EH (cell line): ENCODE measurements at places on chromosomes 16 and 17.

- DNase-seq = no peak
These were observed 32.1 kb downstream of the C17orf67 start for GRCh38 chr17:56801459-56802178.

GRCh38 chr16:6266703-6267102, 1065.9 kb upstream of the RBFOX1 start:
- no peak for DNase-seq

DNA sequence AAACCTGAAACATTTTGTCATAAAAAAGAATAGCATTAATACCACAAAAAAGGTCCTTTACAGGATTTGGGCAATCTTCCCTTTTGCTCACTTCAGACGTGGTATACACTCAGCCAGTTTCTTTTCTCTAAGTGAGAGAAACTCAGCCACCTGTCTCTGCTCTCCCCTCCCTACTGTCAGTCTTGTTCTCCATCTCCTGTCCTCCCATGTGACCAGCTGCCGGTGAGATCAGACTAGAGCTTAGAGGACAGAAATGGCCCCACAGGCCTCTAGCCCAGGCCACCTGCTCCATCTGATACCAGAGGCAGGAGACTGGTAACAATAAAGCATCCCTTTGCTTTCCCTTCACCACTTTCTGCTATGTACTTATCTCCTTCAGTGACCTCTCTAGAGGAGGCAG, 34.9 kb downstream of the CMC2 start:
- no peak for DNase-seq

DNA sequence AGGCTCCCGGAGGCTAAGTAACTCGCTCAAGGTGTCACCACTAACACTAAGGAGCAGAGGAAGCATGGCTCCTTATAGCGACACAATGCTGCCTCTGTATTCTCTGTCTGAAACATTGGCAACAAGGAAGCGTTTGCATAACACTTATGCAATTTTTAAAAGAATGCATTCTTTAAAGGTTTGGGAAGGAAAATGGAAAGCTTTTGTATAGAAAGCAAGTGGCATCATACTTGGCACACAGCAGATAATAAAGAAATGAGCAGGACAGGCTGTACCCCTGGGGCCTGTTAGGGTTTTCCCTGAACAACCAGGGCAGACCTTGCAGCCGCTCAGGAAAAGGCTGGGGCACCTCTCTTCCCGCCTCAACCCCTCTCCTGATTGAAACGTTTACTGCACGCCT, 36.9 kb downstream of the PPL start:
- no peak for DNase-seq

GRCh38 chr17:65529040-65529633, 32.3 kb downstream of the AXIN2 start:
- DNase-seq = no peak

GRCh38 chr17:40945414-40945813, 8.0 kb upstream of the KRT23 start:
- no peak for DNase-seq

GRCh38 chr17:64635647-64636305, 26.3 kb downstream of the SMURF2 start:
- DNase-seq = peak; percentile 94

DNA sequence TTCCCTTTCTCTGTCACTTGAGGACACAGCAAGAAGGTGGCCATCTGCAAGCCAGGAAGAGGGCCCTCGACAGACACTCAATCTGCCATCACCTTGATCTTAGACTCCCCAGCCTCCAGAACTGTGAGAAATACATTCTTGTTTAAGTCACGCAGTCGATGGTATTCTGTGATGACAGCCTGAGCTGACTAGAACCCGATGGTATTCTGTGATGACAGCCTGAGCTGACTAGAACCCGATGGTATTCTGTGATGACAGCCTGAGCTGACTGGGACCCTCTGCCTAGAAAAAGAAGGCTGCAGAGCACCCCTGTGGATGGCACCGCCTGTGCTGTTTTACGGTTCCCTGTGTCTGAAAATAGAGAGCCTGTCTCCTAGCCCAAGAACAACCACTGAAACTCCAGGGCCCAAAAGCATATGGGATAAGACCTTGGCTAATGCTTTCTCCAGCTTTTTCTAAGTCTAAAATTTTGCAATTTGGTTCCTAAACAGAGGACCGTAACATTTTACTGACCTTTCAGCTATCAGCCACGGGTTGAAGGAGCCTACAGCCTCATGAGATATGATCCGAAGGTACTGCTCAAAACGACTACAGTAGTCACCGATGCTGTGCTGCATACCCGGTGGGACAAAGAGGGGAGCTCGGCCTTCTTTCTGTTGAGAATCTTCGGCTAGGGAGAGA, 33.1 kb upstream of the PITPNM3 start:
- DNase-seq = peak; percentile 51

DNA sequence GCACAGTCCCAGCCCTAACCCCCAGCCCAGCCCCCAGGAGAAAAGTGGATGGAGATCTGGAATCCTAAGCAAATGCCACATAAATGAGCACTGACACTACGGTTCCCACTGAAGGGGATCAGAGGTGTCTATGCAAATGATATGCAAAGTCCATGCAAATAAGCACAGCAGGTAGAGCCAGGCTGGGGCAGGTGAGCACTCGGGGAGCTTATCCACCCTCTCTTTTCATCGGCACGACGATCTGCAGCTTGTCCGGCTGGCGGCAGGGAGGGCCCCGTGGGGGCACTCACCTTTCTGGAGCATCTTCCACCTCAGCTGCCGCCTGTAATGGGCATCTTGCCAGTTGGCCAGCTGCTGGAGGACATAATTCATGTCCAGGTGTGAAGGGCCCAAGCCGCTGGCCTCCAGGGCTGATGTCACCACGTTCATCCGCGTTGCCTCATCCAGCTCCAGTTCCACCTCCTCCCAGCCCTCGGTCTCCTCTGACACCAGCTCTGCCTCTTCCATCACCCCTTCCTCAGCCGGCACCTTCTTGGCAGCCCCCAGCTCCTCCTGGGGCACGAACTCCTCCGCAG, 9.9 kb downstream of the HAP1 start:
- DNase-seq = no peak

- no peak for DNase-seq
These were observed 105.9 kb downstream of the METRNL start for GRCh38 chr17:83185023-83186002.

- DNase-seq = peak; percentile 100
These were observed 59.8 kb downstream of the BAIAP2 start for GRCh38 chr17:81094509-81095382.

DNA sequence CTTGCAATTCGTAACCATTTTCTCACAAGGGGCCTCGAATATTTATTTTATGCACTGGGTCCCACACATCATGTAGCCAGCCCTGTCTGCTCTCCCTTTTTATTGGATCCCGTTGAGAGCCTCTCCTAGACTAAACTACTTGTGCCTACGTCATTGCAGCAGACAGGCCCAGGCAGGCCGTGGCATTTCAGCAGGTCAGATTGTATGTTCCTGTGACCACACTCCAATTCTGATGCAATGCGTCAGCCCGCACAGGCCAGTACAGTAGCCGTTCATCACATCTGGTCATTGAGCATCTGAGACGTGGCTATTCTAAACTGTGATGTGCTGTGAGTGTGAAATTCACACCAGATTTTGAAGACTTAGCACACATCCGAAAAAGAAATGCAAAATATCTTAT, 42.2 kb downstream of the ABAT start:
- no peak for DNase-seq

- DNase-seq = no peak
These were observed 88.8 kb downstream of the TMEM132E start for GRCh38 chr17:34668206-34668605.

- DNase-seq = peak; percentile 69
These were observed 1.0 kb upstream of the ARMC5 start for GRCh38 chr16:31458073-31458843.

DNA sequence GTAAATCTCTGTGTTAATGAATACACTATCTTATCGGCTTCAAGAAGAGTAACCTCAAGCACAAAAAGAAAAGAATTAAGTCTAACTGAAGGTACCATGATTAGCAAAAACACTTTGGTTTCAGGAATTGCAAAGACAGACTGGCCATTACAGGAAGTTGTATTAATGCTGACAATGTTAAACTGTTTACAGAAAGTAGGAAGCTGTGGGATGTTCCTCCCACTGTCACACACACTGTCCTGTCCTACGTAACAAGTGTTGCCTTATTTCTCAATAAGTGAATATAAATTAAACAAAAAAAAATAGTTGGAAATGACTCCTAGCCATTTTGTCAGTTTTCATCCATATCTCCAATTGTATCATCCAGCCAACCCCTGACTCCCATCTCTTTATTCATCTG, 8.6 kb downstream of the GNA13 start:
- no peak for DNase-seq

- no peak for DNase-seq
These were observed 9.7 kb upstream of the PRSS22 start for GRCh38 chr16:2867661-2867986.

DNA sequence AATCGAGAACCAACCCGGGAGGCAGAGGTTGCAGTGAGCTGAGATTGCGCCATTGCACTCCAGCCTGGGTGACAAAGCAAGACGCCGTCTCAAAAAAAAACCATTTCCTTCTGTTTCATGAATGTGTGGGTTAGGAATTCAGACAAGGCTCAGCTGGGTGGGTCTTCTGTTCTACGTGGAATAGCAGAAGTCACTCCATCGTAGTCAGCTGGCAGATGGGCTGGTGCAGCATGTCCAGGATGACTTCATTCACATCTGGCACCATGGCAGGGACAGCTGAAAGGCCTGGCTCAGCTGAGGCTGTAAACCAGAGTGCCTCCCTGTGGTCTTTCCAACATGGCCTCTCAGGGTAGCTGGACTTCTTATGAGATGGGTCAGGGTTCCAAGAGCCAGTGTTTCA, 89.0 kb downstream of the C17orf67 start:
- no peak for DNase-seq

- peak; percentile 54 for DNase-seq
These were observed 393.2 kb downstream of the PMP22 start for GRCh38 chr17:14871921-14872320.

- no peak for DNase-seq
These were observed 9.0 kb upstream of the VASN start for GRCh38 chr16:4362476-4363135.

- DNase-seq = no peak
These were observed 107.2 kb downstream of the USP32 start for GRCh38 chr17:60284709-60285108.

- no peak for DNase-seq
These were observed 1.1 kb downstream of the CTRB1 start for GRCh38 chr16:75219838-75220237.

DNA sequence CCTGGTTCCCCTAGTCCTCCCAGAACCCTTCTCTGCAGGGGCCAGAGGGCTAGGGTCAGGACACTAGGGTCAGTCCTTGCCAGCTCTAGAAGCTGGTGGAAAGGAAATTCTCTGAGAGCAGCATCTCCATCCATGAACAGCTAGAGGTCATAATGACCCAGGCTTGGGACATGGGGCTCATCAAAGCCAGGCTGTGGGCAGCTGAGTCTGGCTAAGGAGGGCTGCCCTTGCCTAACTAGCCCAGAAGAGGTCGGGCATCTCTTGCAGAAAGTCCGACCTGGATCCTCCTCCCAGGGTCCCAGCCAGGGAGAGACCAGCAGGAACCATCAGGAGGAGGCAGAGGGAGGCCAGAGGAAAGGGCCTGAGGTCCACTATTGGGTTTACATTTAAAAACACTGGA, 4.3 kb downstream of the MPO start:
- DNase-seq = no peak

GRCh38 chr17:63486317-63487013, 9.6 kb downstream of the ACE start:
- no peak for DNase-seq

DNA sequence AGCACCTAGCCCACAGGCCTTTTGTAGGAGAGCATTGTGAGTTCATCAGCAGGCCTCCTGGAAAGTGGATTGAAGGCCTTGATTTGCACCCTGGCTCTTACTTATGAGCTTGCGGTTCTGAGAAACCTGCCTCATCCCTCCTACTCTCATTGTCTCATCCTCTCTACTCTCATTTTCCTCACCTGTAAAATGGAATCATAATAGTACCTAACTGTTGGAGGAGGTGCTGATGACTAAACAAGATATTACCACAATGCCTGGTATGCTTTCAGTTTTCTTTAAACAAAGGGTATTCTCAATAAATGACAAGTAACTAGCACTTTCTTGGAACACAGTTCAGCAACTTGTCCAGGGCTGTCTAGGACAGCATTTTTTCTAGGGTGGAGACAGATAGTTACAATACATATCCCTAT, 243.1 kb upstream of the MAF start:
- DNase-seq = no peak

DNA sequence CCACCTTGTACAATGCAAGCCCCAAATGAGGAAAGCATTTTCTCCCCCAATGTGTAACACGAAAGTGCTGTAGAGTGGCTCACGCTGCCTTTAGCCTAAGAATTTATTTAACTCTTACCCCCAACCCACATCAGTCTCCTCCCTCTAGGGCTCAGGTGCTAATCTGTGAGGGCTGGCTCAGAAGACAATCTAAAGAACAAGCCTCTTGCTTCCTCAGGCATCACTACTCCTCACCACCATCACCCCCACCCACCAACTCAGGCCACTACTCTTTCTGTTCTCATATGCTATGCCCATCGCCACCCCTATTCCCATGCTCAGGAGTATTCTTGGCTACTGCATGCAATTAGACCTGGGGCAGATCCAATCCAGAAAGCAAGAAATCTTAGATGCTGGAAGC, 3.9 kb upstream of the CCL2 start:
- DNase-seq = no peak

- no peak for DNase-seq
These were observed 13.1 kb downstream of the DNAI2 start for GRCh38 chr17:74287031-74287602.

DNA sequence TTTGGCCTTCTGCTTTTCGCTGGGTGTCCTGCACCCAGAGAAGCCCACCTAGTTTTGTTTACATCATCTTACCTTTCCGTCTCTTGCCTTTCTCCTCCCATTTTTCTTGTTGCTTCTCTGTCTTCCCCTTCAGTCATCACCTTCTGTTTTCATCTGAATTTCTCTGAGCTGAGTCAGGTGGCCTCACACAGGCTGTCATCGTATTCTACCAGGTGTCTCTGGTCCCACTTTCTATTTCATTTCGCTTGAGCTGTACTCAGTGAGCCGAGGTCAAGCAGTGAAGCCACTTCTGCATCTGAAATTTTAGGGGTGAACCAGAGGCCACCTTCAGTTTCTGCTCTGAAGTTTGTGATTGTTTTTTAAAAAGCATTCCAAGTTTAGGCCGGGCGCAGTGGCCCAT, 9.7 kb downstream of the CRAMP1 start:
- DNase-seq = no peak

GRCh38 chr17:57517632-57518456, 227.3 kb downstream of the CCDC182 start:
- DNase-seq = no peak

DNA sequence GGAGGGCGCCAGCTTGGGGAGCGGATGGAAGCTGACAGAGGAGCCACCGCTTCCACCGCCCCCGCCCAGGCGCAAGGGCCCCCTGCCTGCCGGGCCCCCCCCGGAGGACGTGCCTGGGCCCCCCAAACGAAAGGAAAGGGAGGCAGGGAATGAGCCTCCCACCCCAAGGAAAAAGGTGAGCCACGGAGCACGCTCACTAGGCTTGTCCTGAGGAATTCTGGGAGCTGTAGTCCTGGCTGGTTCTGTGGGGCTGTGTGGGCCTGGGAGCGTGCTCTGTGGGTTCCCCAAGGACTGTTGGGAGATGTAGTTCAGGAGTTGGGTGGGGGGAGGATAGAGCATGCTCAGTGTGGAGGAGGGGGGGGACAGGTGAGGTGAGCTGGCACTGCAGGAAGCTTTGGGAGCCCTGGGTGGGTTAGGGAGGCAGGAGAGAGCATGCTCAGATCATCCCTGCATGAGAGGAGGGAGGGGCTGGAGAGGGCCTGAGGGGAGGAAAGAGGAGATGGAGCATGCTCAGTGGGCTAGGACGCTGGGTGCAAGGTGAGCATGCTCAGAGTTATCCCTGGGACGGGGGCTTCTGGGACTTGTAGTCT, 4.5 kb downstream of the FBXL19 start:
- DNase-seq = peak; percentile 58

GRCh38 chr17:61656721-61657217, 65.8 kb upstream of the NACA2 start:
- DNase-seq = no peak
